ENCODE measurements at places on chromosomes 3 and 15.
A peak's percentile ranks its signal among the peaks of the same experiment; 100 is the strongest.

DNA sequence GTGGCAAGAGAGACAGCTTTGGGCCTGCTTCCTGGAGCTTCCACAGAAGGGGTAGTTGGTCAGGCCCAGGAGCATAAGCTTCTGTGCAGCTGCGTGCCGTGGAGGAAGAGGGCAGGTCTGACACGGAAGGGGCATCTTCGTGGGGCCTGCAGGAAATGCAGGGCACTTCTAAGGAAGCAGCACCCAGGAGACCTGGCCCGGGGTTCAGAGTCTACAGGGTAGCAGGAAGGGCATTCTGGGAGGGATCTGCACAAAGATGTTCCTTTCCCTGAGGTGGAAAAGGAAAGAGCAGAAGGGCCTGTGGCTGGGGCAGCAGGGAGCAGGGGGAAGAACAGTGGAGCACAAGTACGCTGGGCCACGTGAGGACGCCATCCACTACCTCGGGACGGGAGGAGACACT, 85.1 kb downstream of the DNAJB8 start:
- DNase-seq = no peak

DNA sequence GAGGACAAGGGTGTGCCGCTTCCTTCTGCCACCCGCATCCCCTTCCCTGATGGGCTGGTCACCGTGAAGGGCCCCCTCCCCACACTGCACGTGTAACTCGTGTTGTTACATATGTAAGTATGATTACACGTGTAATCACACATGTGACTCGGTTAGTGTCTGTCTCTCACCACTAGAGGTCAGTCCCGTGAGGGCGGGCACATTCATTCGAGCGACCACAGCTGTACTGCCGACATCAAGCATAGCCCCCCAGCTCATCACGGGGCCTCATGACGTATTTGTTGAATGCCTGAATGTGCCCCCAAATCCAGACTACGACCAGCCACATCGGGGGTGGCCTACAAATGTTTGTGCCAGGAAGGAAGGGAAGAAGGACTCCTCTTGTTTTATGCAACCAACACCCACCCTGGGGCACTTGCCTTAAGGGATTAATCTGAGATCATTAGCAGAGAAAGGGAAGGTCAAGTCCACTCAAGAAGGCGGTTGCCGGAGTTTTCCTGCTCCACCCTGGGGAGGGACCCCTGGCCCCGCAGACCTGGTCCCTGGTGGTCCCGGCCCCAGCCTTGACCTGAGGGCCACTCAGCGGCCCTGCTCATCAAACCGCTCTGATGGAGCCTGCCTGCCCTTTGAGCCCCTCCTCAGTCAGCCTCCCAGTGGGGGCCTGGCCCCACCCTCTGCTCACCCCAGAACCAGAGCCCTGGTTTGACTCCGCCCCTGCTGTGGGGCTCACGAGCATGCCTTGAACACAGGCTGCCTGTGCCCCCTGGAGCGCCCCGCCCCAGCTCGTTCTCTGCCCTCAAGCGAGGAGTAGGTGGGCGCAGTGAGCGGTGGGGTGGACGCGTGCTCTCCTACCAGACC, 52.8 kb downstream of the RGMA start:
- DNase-seq = peak; percentile 59

DNA sequence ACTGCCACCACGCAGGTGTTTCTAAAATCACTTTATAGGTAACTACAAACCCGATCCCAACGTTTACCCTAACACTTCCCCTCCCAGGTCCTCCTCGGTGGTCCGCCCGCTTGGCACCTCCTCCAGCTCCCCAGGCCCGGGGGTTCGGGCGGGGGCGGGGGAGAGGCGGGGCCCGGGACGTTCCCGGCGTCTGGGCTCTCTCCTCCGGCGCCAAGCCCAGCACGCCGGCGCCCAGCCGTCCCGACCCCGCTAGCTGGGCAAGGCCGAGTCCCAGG, 562 bp downstream of the CGGBP1 start:
- DNase-seq = no peak

DNA sequence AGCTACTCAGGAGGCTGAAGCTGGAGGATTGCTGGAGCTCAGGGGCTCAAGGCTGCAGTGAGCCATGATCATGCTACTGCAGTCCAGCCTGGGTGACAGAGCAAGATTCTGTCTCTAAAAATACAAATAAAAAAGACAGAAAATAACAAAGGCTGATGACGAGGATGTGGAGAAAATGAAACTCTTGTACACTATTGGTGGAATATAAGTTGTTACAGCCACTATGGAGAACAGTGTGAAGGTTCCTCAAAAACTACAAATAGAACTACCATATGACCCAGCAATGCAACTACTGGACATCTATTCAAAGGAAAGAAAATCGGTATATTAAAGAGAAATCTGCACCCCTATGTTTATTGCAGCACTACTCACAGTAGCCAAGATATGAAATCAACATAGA, 526.7 kb upstream of the NAALADL2 start:
- DNase-seq = no peak

- DNase-seq = no peak
These were observed 46.7 kb downstream of the RTP1 start for GRCh38 chr3:187243933-187244524.

- peak; percentile 78 for DNase-seq
These were observed 68.7 kb upstream of the BLM start for GRCh38 chr15:90648137-90649070.

- DNase-seq = no peak
These were observed 92.9 kb downstream of the TPRA1 start for GRCh38 chr3:127497676-127498075.

DNA sequence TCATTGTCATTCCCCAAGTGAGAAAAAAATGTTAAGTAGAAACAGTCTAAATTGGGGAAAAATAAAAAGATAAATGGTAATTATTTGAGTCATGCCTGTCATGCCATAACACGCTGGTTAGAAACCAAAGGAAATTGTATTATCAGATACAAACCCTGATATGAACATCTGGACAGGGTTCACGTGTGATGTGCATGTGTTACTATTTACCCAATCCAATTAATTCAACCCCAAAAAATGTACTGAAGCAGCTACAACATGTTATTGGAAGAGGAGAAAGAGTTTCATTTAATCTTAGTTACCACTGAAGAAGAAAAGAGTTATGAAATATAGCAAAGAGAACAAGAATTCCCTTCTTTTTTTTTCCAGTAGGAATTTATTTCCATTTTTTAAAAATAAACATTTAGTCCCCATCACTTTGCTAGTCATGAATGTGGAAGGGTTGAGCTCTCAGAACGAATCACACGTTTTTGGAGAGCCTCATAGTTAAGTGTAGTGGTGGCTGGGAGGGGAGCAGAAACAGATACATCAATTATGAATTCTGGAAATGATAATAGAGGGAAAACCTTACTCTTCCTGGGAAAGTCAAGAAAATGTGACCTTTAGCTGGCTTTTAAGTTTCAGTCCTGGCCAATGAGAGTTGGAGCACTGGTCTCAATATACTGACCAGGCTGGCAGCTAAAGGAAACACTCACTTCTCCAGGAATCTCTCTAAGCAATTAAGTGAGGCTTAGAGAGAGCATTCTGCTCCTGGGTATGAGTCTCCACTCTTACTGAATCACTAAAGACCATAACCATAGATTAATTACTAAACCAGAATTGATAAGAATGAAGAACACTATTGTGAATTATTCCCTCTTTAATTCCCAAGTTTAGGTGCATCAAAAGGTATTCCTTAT, 796.5 kb downstream of the GRM7 start:
- no peak for DNase-seq

GRCh38 chr3:52068730-52069129, 12.4 kb upstream of the DUSP7 start:
- no peak for DNase-seq

DNA sequence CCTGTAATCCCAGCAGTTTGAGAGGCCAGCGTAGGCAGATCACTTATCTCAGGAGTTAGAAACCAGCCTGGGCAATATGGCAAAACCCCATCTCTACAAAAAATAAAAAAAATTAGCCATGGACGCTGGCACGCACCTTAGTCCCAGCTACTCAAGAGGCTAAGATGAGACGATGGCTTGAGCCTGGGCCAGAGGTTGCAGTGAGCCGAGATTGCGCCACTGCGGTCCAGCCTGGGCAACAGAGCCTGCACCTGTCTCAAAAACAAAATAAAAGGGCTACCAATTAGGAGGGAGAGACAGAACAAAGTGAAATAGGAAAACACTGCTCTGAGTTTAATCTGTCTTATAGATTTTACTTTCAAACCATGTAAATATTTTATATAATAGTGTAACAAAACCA, 33.8 kb downstream of the MSL2 start:
- DNase-seq = no peak

GRCh38 chr3:53490459-53490968, 3.9 kb upstream of the CACNA1D start:
- no peak for DNase-seq

DNA sequence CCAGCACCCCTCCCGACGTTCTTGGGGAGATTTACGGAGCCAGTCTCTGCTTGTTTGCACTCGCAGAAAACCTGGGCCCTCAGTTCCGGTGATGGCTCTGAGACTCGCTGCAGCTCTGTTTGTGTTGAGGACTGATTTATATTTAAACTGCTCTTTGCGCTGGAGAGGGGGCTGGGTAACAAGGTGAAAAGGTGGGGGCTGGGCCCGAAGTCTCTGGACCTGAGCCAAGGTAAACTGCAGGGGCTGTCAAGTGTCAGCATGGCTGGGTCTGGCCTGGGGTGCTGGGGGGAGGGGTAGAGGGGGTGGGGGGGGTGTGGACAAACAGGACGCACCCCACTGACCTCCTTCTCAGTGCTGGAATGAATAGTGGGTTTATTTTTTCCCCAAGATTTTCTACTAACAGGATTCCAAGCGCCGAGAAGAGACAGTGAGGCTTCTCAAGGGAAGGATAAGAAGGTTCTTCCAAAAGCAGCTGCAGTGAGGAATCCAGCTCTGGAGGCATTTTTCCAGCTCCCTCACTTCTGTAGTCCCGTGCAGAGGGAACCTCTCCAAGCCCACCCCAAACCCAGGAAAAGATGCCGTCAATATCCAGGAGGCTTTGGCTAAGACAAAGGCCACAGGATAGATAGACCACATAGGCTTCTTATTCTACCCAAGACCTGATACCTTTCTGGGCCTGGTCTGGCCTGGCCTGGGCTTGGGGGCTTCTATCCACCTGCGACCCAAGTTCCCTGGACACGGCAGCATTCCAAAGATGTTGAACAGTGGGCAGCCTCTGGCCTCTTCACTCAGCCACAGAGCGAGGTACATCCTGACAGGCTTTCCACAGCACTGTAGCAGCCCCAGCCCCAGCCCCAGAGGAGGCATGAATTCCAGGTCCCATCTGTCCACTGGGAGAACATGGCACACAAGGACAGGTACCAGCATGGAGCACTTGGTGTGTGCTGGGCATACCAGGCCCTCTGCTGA, 938 bp upstream of the SLCO2A1 start:
- no peak for DNase-seq

DNA sequence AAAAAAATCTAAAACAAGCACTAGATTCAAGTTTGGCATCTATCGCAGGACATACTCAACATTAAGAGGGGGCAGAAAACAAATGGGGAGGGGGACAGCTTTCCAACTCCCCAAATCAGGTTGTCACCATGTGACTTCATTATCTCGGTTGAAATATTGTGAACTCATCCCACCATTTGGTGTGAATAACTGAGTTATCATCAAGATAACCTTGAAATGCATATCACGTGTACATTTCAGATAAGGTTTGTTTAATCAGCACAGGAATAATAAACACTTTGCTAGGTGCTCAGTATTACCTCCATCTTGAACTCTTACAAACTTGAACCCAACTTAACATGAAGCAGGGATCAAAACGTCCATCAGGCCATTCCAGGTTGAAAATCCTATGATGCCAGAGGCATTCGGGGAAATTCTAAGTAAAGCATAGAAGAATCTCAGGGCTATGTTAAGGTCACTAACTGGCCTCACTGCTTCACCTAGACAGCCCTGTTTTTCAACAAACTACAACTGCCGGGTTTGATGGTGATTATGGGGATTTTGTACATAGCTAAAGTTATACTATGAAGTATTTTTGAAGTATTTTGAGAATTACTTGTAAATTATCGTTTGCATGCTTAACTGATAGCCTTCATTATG, 3.0 kb upstream of the ARHGAP31 start:
- no peak for DNase-seq

- no peak for DNase-seq
These were observed 124.8 kb downstream of the CTNNB1 start for GRCh38 chr3:41324156-41324475.

- no peak for DNase-seq
These were observed 35.1 kb downstream of the HAPLN3 start for GRCh38 chr15:88860212-88860611.

- DNase-seq = no peak
These were observed 293.7 kb downstream of the ARPP21 start for GRCh38 chr3:35932995-35933394.

- DNase-seq = no peak
These were observed 79.8 kb upstream of the GRM7 start for GRCh38 chr3:6781092-6781491.

GRCh38 chr3:182412066-182412465, 381.2 kb upstream of the ATP11B start:
- no peak for DNase-seq

- DNase-seq = no peak
These were observed 172.7 kb downstream of the ZBTB20 start for GRCh38 chr3:114974387-114974786.

GRCh38 chr15:71083349-71083748, 31.9 kb upstream of the THSD4 start:
- DNase-seq = no peak

DNA sequence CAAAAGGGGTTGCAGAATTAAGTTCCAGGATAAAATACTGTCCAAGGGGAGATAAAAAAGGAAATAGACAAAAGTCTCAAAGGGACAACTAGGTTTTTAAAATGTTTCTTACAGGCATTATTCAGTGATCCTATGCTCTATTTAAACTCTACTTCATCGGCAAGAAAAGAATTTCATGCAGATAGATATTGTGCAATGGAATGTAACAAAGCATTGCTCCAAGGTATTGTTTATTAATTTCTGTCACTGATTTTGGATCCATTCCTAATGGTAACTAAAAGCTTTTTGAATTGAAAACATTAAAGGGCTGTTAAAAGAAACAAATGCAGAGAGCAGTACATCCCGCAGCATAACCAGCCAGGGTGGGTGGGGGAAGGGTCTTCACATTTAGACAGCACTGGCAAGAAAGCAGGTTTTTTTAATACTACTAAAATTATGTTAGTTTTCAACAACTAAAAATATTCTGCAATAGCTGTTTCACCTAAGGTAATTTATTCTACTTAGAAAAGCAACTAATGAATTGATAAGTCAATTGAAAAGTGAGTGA, 82.9 kb downstream of the THBS1 start:
- no peak for DNase-seq

GRCh38 chr3:192830291-192831110, 87.2 kb downstream of the MB21D2 start:
- no peak for DNase-seq

GRCh38 chr3:61597906-61598305, 36.5 kb downstream of the PTPRG start:
- no peak for DNase-seq

DNA sequence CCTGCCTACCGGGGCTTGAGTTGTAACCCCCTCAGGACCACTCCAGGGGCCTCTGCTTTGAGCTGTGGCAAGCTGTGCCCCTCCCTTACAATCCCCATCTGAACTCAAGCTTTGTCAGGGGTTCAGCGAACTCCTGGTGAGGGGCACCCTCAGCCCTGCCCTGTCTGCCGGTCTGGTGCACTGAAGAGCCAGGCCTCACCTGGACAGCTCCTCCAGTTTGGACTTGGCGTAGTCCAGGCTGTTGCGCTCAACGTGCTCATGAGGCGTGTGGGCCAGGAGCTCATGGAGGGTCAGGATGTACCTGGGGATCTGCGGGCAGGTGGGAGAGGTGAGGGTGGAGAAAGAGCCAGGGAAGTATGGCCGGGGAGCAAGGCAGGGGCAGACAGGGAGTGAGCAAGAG, 59.4 kb downstream of the RASGRF1 start:
- DNase-seq = no peak
